ENCODE measurements at places on chromosomes 2 and 18.
A peak's percentile ranks its signal among the peaks of the same experiment; 100 is the strongest.

DNA sequence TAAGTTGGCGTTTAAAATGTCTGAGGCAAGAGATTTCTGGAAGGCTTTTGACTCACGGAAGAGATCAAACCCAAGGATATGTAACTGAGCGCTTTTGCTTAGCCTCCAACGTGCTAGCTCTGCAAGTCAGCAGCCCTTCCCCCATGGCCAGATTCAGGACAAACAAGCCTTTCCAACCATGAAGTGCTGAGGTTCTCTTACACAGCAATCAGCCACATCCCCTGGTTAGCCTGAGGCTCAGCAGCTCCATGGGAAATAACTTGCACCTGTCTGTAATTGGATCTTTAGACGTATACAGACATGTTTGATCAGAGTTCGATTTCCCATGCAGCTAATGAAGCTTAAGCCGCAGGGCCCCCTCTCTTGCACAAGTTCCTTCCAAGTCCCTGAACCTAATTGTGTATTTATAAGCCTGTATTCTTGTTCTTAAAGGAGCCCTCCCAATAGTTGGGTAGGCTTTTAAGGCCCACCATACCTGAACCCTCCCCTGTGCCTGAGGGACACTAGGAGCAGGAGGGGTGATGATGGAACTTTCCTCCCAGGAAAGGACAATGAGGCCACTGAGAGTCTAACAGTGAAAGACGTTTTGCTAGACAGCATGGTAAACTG lies 2.1 kb upstream of the TMEM131 start:
- no peak for DNase-seq

DNA sequence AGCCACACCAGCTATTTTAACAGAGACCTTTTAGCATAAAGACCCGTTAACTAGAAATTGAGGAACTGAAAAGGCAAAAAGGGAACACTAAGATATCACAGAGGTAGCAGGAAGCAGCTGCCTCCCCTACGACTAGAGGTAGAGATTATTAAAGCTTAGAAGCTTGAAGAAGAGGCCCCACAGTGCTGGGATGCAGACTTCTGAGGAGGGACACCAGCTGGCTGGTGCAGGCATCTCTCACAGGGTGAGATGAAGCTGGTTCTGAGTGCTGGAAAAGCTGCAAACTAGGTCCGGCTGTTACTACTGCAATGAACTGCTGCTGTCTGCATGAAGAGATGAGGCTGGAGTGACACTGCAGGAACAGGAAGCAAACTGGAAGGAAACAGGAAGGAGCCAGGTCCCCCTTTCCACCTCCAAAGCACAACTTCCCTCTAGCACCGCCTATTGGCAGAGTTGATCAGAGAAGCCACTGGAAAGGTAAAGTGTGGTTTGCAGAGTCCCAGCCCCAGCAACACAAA lies 61.2 kb upstream of the MRPS9 start:
- DNase-seq, result no peak

DNA sequence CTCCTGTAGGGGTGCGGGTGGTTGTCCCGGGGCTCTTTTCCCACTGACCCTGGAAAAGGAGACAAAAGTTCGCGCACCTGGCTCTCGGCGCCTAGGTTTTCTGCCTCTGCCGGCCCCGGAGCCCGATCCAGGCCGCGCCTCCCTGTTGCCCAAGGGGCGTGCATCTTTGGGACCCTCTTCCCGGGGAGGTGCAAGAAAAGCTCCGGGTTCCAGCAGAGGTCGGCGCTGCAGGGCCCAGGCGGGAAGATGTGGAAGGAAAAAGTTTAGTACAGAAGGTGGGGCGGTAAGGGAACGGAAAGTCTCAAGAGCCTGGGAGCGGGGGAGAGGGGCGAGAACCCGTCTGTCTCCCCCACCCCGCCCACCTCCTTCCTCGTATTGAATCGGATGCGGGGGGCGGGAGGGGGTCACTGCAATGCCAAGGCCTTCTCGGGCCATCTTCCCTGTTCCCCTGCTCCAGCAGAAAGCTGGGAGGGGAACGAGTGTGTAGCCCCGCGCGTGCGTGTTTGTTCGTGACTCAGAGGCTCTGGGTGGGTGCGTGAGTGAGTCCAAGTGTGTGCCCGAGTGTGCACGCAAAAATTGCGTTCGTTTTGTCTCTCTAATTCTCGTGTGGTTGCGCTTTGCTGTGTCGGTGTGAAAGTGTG lies 6.3 kb upstream of the EN1 start:
- peak; percentile 57 for DNase-seq

GRCh38 chr18:50820901-50821520 lies 1.2 kb upstream of the MRO start:
- no peak for DNase-seq

DNA sequence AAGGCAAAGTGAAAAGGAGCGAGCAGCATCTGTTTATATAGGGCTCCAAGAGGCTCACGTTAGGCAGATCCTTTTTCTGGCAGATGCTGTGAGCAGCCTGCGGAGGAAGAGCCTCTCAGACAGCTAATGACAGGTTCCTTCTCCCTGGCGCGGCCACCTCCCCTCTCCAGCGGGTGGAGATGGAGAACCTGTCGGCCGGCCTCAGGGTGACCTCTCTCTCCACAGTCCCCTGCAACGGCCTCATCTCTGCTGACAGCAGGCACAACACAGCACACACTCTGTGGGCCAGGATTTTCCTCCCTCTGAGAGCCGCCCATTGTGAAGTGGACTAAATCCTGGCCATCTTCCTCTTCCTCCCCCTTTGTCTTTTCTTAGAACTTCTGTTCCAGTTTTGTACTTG lies 119.8 kb downstream of the PRKCE start:
- peak; percentile 22 for DNase-seq

DNA sequence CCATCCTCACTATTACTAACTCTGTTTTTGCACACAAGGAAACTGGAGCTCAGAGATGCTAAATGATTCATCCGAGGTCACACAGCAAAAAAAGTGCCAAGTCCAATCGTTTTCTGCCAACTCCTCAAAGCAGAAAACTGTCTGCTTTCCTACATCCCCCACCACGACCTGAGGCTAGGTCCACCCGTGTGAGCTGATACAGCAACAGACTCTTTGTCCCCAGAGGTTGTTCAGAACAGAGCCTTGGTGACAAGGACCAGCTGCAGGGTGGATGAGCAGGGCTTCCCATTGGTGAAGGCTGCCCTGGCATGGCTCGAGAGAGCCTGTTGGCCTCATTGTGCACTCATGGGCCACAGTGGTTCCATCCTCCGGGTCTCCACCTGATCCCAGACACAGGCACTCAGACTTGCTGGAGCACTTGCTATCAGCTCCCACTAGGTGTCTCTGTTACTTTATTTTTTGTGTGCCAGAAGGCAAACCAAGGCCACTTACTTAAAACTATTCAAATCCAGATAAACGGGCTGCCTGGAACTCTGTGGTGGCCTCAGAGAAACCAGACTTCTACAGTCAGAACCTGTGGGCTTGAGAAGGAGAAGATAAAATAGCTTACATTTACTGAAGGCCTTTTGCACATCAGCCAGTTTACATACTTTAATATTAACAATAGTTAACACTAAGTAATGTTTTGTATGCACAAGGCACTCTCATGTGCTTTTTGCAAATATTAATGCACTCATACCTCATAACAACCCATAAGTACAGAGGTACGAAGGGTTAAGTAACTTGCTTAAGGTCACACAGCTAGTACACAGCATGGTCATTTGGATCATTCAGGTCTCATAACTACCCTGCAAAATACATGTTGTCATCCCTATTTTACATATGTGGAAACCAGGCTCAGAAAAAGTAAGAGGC lies 62.9 kb upstream of the CTIF start:
- peak; percentile 84 for DNase-seq

DNA sequence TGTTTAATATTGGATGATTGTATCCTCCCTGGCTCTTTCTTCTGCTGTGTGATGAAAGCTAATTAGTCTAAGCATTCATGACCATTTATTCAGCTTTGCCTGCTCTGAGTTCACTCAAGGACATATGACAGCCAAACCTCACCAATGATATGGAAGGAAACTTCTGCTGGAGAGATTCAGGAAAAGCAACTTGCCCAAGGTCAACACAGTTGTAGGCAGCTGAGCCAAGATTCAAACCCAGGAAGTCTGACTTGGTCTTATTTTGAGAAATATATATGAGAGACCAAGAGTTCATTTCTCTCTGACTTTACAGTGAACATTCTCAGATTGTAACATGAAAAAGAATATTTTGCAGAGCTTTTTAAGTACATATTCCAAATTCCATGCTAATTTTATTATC lies 1588.5 kb upstream of the PIK3C3 start:
- DNase-seq, result no peak

DNA sequence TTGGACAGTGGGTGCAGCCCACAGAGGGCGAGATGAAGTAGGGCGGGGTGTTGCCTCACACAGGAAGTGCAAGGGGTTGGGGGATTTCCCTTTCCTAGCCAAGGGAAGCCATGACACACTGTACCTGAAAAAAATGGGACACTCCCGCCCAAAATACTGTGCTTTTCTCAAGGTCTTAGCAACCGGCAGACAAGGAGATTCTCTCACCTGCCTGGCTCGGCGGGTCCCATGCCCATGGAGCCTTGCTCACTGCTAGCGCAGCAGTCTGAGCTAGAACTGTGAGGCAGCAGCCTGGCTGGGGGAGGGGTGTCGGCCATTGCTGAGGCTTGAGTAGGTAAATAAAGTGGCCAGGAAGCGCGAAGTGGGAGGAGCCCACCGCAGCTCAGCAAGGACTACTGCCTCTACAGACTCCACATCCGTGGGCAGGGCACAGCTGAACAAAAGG lies 244.7 kb downstream of the NBAS start:
- no peak for DNase-seq

- no peak for DNase-seq
Observed at GRCh38 chr2:111066062-111066593, 54.6 kb upstream of the BCL2L11 start.

- no peak for DNase-seq
Observed at GRCh38 chr2:169979025-169979424, 151.8 kb downstream of the UBR3 start.

GRCh38 chr18:41537666-41538065 lies 417.4 kb upstream of the PIK3C3 start:
- no peak for DNase-seq

GRCh38 chr2:150467621-150467963 lies 19.9 kb downstream of the RND3 start:
- no peak for DNase-seq

GRCh38 chr2:214529514-214529913 lies 118.7 kb downstream of the VWC2L start:
- no peak for DNase-seq
